ENCODE measurements at places on chromosomes 6 and 20.

GRCh38 chr6:168026925-168027324, 29.5 kb downstream of the KIF25 start:
- DNase-seq = no peak

DNA sequence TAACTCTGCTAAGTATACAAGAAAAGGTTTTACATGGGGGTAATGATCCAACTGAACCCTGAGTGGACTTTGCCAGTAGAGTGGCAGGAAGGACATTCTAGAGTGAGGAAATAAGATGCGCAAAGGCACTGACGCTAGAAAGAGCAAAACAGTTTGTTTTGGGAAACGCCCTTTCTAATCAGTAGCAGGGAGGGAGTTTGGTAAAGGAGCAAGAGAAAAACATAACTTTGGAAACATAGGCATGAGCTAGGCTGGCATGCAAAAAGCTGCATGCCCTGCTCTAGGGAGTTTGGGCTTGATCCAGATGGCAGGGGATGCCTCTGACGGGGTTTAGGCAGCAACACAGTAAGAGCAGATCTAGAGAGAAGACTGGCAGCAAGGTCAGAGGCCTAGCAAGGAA, 135.2 kb downstream of the DST start:
- no peak for DNase-seq

- peak; percentile 38 for DNase-seq
Observed at GRCh38 chr6:11196511-11197174, 35.8 kb downstream of the NEDD9 start.

- DNase-seq = no peak
Observed at GRCh38 chr20:1403624-1404023, 10.8 kb upstream of the FKBP1A start.

DNA sequence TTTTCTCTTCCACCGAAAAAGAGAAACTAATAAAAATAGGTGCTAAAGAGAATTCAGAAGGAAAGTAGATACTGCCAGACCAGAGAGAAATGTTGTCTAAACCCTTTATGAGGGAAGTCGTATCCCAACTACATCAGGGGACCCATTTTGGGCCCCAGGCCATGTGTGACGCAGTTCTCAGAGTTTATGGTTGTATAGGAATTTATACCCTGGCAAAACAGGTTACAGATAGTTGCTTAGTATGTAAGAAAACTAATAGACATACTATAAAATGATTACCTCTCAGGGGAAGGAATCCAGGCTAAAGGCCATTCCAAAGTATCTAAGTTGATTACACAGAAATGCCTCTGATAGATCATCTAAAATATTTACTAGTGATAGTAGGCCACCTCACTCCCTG, 28.6 kb upstream of the SLC52A3 start:
- no peak for DNase-seq

DNA sequence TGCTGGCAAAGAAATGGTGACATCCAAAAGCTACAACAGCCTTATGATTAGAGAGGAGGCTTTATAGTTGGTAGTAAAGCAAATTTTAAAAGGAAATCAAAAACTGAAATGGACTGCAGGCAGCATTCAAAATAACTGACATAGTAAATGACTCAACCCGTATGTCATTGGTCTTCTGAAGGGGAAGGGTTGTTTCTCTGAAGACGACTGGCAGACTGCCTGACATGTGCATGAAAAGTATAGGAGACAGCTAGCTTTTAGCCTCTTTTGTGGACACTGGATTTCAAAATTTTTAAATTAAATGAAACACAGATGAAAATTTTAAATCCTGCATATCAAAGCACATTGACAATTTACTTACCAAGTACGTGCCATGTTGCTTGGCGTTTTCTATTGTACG, 90.7 kb downstream of the TRMT6 start:
- no peak for DNase-seq

- no peak for DNase-seq
Observed at GRCh38 chr6:99114769-99115406, 167.1 kb upstream of the FBXL4 start.

DNA sequence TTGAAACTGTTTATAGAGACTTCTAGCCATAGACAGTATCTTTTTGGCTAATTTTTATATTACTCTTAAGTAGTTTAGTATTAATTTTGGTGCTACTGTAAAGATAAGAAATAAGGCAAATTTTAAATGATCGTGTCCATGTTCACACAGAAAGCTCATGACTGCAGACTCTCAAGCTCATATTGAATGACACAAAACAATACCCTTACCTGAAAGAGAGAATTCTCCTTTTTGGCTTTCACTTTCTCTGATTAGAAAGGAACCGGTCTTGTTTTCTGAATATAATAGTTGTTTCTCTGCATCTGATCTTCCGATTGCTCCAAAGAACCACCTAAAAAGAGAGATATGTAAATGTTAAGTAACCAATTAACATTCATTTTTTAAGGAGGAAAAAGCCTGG, 57.0 kb downstream of the FRK start:
- no peak for DNase-seq

DNA sequence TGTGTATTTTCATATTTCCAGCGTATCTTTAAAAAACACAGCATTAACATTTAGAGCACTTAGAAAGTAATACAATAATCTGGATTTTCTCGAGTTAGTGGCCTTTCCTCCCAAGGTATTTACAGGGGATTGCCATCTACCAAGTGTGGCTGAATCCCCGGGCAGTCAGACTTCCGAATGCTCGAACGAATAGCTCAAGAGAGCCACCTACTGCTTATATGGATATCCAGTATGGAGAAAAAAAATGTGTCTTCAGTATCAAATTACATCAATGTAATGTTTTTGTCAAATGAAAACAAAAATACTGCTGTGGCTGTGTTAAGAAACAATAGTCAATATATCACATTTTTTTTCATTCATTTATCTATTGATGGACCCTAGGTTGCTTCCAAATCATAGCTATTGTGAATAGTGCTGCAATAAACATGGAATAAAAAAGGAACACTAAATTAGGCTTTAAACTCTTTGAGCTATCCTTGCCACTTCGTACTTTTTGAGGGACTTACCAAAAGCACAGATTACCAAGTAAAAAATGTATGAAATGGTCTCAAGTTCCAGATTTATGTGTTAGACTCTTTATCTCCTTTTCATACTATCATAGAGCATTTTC, 654.5 kb upstream of the PTCHD4 start:
- DNase-seq = peak; percentile 66

DNA sequence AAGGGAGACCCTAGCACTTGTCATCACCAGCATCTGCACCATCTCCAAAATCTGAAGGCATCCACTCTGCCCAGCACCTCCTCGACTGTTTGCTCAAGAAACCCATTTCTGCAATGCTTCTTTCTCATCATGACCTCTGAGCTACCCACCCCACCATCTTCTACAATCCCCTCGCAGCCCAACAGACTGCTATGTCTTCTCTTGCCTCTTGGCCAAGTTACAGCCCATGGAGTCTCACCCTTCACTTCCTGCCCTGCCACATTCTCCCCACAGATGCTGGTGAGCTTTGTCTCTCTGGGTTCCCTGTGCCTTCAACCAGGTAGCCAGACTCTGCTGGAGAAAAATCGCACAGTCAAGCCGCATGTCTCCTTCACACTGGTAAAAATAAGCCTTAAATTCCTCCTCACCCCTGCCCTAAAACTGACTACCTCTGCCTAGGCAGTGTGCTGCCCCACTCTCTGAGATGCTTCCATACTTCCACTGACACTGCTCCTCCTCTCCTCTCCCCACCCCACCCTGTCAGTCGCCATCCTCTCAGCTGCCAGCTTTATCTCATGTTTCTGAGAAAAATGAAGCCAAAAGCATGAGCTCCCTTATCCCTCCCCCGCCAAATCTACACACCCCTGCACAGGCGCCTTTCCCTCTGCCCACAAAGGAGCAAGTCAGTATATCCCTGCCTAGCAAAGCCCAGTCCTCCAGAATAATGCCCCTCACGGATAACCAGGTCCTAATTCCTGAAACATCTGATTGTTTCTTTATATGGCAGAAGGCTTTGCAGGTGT, 2.3 kb upstream of the TXNDC5 start:
- no peak for DNase-seq

- DNase-seq = no peak
Observed at GRCh38 chr6:109304284-109305015, 77.8 kb downstream of the CD164 start.

- no peak for DNase-seq
Observed at GRCh38 chr6:139016337-139017213, 12.0 kb upstream of the ABRACL start.

GRCh38 chr6:144065213-144065660, 30.1 kb downstream of the SF3B5 start:
- DNase-seq = peak; percentile 10

- DNase-seq = peak; percentile 83
Observed at GRCh38 chr6:108174371-108175175, 8.8 kb downstream of the NR2E1 start.

DNA sequence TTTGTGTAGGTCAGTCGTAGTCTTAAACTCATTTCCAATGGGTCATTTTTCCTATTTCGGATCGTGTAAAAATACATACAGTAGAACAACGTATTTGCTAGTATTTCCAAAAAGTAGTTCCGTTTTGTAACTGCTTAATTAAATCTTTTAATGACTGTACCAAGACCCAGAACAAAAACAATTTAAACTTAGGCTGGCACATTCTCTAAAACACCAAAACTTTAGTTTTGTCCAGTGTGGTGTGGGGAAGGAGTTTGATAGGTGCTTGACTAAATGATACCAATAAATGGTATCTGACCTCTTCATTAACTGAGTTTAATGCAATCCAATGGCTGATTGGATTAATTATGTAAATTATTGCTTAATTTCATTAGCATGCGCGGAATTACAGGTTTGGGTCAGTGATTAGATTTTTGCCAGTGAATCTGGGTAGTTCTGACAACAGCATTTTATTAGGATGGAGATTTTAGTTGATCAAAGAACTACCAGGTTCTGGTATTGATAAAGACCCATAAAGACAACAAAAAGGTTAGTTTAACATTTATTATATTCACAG, 20.8 kb downstream of the OR2B2 start:
- DNase-seq = no peak

GRCh38 chr6:133827766-133828165, 61.1 kb upstream of the TCF21 start:
- no peak for DNase-seq

DNA sequence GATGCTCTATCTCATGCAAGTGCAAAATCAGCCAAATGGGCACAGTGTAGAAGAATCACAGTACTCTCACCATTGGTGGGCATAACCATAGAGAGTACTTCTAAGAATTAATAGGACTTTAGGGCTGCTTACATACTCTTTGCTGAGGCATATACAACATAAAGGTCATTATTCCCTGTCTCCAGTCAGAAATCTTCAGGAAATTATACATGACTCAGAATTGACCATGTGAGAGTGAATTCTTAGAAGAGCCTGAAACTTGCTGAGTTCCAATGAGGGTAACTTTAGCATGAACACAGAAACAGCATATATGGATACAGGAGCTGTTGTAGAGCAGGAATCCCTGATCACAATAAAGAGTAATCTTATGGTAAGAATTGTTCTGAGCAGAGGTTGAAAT, 498.7 kb downstream of the TENT5A start:
- DNase-seq = no peak

DNA sequence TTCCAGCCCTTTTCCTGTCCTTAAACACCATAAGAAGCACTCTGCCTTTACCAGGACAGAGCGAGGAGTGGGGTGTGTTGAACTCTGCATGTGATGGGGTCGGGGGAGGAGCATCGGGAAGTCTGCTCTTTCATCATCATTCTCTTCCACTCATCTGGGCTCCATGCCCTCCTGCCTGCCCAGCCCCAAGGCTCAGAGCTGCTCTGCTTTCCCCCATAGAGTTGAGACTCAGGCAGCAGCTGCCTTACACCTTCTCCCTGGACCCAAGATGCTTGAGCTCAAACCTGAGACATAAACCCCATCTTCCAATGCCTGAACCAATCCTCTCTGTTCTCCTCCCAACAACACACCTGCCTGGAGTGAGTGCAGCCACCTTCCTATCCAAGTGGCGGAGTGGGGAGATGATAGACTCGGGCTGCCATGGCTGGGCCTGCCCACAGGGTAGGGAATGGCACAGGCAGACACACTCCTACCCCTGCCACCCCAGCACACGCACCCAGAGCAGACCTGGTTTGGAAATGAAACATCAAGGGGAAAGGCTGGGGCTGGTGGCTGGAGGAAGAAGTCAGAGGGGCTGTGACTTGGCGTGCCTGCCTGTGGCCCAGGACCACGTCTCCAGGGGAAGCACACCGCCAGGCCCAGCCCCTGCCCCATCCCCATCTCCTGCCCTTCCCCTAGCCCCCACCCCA, 28.4 kb downstream of the TFEB start:
- no peak for DNase-seq

GRCh38 chr6:143248359-143248758, 187.7 kb downstream of the AIG1 start:
- no peak for DNase-seq

GRCh38 chr6:119862719-119863118, 513.2 kb upstream of the MAN1A1 start:
- no peak for DNase-seq

- no peak for DNase-seq
Observed at GRCh38 chr6:150230832-150231524, 88.1 kb downstream of the PPP1R14C start.

DNA sequence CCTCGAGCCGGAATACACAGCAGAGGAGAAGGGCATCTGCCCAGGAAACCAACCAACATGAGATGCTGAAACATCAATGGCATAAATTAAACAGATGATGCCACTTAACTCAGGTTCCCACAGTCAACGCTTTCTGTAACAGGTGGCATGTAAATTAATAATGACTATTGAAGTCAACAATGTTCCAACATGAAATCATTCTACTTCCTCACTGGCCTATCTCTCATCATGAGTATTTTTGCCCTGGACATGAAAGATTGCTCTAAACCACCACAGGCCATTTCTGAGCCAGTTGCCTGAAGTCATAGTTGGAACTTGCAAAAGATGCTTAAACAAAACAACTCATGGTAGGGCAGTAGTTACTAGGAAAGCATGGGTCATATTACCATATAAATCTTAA, 397.9 kb upstream of the JARID2 start:
- no peak for DNase-seq

DNA sequence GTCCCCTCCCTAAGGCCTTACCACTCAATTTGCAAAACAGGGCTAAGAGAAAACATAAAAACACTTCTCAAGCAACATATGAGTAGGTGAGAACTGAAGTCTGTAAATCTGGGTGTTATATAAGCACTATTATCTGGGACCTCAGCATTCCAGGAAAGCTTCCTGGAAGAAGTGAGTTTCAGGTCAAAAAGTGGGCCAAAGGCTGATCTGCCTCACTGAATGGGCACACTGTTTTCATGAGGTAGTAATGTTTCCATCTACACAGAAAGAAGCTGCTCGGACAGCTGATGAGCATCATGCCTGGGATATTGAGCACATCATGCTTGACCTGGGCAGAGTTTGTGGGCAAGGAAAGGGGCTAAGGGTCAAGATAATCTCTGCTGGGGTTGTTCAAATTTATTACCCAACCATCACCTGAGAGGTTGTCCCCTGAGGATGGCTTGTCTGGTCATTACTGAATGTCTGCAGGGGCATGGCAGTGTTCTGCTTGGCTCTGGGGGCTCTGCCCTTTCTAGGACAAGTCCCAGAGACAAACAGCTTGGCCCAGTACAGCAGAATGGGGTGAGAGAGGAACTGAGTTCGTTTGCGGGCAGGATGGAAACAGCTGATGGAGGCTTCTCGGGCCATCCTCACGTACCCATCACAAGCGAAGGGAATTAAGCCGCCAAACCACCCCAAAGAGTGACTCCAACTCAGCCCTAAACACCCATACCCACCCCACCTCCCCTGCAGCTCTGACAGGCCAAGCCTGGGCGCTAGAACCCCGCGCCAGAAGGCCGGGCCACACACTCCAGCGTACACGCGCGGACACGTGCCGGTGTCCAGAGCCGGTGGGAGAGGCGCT, 1.2 kb upstream of the SYNJ2 start:
- no peak for DNase-seq

Measured in muscle of back (tissue), 13 donors.